ENCODE measurements at places on chromosomes 1 and 21.

GRCh38 chr21:26011292-26011940 lies 159.2 kb downstream of the APP start:
- DNase-seq, result no peak

DNA sequence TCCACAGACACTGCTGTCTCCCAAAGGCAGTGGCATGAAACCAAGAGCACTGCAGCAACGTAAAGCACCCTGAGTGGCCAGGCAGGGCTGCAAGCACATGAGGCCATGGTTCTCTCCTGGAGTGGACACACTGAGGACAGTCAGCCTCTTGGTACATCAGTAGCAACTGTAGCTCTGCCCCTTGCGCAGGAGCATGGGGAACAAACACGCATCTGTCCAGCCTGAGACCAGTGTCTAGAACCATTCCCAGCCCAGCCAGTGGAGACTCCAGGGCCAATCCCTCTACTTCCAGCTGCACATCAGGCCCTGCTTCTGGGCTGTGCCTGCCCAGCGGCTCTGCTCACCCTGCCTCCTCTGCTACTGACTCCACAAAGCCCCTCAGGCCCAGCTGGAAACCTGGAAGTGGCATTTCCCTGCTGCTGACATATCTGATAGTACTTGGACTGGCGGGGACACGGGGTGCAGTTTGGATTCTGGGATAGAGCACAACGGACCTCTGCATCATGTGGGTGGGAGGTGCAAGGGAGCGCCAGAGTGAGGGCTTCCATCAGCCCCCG lies 49.0 kb downstream of the TOR1AIP2 start:
- DNase-seq, result no peak

GRCh38 chr1:216896146-216896545 lies 172.9 kb upstream of the ESRRG start:
- no peak for DNase-seq

- no peak for DNase-seq
Measured at GRCh38 chr1:207840380-207840779, 70.5 kb downstream of the CD34 start.

- DNase-seq, result no peak
Measured at GRCh38 chr1:54159733-54160316, 7.0 kb upstream of the CDCP2 start.

- DNase-seq, result no peak
Measured at GRCh38 chr1:150999926-151000325, 6.8 kb downstream of the MINDY1 start.

DNA sequence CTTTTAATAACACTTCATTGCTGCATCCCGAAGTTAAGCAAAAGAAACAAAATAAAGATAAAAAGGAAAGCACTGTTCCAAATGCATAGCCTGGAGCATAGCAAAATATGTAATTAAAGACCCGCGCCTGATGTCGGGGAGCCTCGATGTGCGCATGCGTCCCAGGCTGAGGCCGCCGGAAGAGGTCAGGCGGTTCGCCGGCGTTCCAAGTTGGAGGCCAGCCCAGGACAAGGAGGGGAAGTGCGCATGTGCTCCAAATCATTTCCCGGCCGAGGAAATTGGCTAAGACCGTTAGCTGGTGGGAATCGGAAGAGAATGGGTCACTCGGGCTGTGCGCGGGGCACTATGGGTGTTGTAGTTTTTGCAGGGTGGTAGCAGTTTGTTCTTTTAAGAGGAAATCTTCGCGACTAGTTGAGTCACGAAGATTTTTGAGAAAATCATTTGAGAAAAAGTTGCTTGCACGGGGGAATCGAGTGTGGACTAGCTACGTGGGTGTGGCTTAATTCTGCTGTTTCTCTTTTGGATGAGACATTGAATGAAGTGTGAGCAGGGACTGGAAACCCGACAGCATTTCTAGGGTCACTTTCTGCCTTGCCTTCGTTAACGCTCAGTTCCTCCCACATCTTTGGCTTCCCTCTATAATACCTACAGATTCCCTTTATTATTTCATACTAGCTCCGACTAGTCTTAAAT lies 31.0 kb upstream of the CD1D start:
- peak; percentile 91 for DNase-seq

GRCh38 chr1:225915538-225915991 lies 8.5 kb downstream of the PYCR2 start:
- DNase-seq, result no peak

- peak; percentile 82 for DNase-seq
Measured at GRCh38 chr1:223711173-223711572, 1.2 kb upstream of the CAPN2 start.

Data from cerebellum (tissue), 4 donors.